ENCODE measurements at places on chromosomes 4 and X. TPM values are rescaled to one million over a fixed set of nuclear protein-coding genes. Genes with fewer than 3 reads are reported as not detected.

- no peak overlapping the region for H3K27ac ChIP-seq
- no peak overlapping the region for H3K4me3 ChIP-seq
- no peaks in the 10 kb centered on the region for H3K36me3 ChIP-seq
- H3K4me1 ChIP-seq: no peaks in the 10 kb centered on the region
Observed at GRCh38 chr4:1469043-1469442, 62.8 kb upstream of the NKX1-1 start.

DNA sequence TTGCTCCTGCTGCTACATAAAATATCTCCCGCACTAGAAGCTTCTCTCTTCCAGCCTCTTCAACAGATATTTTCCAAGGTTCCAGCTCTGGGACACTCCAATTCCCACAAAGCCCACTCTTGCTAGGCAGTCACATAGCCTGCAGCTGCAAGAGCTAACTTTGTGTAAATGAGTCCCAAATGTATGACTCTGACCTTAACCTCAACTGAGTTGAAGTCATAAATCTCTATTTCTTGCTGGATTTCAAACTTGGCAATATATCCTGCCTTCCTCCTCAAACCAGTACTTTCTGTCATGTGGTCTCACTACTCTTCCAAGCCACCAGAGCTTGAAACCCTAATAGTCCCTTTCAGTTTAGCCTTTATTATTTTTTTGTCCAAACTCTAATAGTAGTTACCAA, 315.4 kb upstream of the GRIA3 start:
- H3K4me1 ChIP-seq: no peaks in the 10 kb centered on the region
- DNase-seq: no peak
- no peak overlapping the region for H3K27ac ChIP-seq
- H3K36me3 ChIP-seq: no peaks in the 10 kb centered on the region
- H3K4me3 ChIP-seq: no peak overlapping the region

GRCh38 chrX:110089656-110090403, 86.9 kb downstream of the TMEM164 start:
- no peak overlapping the region for H3K27ac ChIP-seq
- no peaks in the 10 kb centered on the region for H3K36me3 ChIP-seq
- no peak overlapping the region for H3K4me3 ChIP-seq
- H3K4me1 ChIP-seq: peaks cover 2% of the 10 kb centered on the region

The ALB gene
- 0.84 TPM for polyA plus RNA-seq

The UGT2A1 gene
- not detected for polyA plus RNA-seq

- H3K36me3 ChIP-seq: no peaks in the 10 kb centered on the region
- H3K27ac ChIP-seq: peak overlapping the region; percentile 25
- H3K27me3 ChIP-seq: no peaks in the 10 kb centered on the region
- H3K4me3 ChIP-seq: no peak overlapping the region
- DNase-seq: no peak
Observed at GRCh38 chrX:40544343-40545266, 36.2 kb upstream of the ATP6AP2 start.

The GAGE12E gene
- not detected for polyA plus RNA-seq

DNA sequence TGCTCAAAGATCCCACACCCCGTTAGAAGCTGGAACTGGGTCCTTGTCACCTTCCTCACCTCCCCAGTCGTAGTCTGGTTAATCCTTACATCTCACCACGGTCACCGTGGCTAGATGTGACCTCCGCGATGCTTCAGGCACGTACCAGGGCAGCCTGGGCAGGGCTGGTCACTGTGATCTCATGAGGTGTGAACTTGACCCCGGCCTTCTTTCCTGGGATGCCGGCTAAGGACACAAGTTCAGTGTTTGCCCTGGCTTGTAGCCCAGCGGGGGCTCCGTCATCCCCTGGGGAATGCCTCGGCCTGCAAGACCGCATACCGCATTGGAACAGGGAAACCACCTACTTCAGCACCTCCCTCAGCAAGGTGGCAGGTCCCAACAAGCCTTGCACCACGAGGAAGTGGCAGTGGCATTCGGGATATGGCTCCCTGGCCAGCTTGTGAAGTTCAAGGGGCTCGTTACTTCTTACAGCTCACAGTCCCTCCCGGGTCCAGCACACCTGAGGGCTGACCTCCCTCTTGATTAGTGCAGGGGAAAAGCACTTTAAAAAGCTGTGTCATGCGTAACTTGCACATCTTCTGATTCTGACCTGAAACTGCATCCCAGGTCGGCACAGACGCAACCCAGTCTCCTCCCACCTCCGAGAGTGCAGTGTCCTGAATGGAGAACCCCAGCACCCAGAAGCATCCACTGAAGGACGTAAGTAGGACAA, 25.9 kb downstream of the NOP14 start:
- no peaks in the 10 kb centered on the region for H3K4me1 ChIP-seq
- DNase-seq: no peak
- H3K4me3 ChIP-seq: no peak overlapping the region
- no peaks in the 10 kb centered on the region for H3K27me3 ChIP-seq

- H3K4me3 ChIP-seq: no peak overlapping the region
- no peak overlapping the region for H3K27ac ChIP-seq
- H3K27me3 ChIP-seq: no peaks in the 10 kb centered on the region
- no peaks in the 10 kb centered on the region for H3K36me3 ChIP-seq
Observed at GRCh38 chrX:107804427-107804826, 21.2 kb upstream of the MID2 start.

The GAGE12F gene
- not detected for polyA plus RNA-seq

DNA sequence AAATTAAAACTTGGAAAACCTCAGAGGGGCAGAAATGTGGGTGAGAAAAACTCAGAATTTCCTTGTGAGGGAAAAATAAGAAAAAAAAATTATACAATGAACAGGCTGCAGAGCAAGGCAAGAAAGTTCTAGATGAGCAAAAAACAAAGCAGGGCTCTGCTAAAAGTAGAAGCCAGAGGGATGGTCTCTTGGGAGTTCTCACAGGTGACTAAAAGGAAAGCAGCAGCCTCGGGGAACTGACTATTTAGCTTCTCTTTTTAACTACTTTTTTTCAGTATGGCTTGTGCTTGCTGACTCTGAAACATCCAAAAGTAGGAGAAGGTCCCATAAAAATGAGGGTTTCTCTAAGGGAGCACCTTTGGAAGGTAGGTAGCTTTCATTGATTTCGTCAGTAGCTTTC, 36.4 kb downstream of the PCDH19 start:
- H3K27ac ChIP-seq: no peak overlapping the region
- H3K36me3 ChIP-seq: no peaks in the 10 kb centered on the region
- no peaks in the 10 kb centered on the region for H3K4me1 ChIP-seq

The F8A2 gene
- polyA plus RNA-seq: not detected

DNA sequence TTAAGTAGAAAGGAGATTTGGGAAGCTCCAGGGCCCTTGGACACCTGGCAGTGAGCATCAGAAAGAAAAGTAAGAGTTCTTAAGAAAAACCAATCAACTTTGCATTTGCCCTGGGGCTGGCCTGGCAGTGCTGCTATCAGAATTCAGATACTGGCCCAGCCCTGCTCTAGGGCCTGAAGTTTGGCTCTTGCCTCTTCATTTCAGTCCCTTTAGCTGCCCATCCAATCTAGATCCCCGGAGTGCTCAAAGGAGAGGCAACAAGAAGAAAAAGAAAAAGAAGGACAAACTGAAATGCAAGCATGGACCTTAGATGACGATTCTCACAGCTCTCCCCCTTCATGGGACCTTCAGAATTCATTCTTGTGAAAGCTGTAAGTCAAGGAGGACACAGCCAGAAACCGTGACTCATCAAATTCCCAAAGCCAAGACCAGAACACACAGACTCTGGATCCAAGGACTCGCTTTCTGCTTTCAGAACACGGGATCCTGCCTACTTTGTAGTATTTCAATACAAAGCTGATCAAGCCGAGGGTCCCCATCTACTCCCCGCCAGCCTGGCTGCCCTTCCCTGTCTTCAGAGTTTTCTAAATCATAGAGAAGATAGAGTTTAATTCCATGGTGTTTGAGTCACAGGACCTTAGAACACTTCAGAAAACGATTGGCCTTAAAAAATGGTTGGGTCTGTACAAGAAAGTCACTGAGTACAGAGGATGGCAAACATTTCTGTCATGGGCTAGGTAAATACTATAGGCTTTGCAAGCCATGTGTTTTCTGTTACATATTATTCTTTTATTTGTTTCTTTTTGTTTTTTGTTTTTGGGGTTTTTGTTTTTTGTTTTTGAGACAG, 103.7 kb downstream of the RBM47 start:
- DNase-seq: peak; percentile 68
- H3K4me1 ChIP-seq: peaks cover 2% of the 10 kb centered on the region
- no peaks in the 10 kb centered on the region for H3K27me3 ChIP-seq
- H3K4me3 ChIP-seq: no peak overlapping the region

DNA sequence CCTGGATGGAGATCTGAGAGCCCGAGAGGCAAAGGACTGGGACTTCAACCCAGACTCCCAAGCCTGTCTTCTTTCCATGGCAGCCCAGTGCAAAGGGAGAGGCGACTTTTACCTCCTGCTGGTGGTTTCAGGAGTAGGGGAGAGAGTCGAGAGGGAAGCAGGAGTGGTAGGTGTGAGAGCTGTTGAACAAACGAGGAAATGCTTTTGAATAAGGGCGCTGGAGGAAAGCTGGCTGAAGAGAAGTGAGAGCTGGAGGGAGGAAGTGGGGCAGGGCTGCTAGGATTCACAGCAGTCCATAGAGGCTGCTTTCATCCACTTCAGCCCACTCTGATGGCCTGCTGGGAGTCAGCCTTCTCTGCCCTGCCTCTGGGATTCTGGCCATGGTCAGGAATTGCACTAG, 81.8 kb upstream of the EFNB1 start:
- no peaks in the 10 kb centered on the region for H3K27me3 ChIP-seq
- DNase-seq: no peak
- no peaks in the 10 kb centered on the region for H3K4me1 ChIP-seq
- H3K36me3 ChIP-seq: no peaks in the 10 kb centered on the region

The CNKSR2 gene
- under 0.01 TPM for polyA plus RNA-seq

- no peak overlapping the region for H3K4me3 ChIP-seq
- no peak overlapping the region for H3K27ac ChIP-seq
- no peaks in the 10 kb centered on the region for H3K4me1 ChIP-seq
- peak; percentile 2 for DNase-seq
- H3K27me3 ChIP-seq: no peaks in the 10 kb centered on the region
Observed at GRCh38 chr4:47733302-47734175, 104.3 kb downstream of the CORIN start.

- DNase-seq: no peak
- no peak overlapping the region for H3K4me3 ChIP-seq
- H3K27me3 ChIP-seq: no peaks in the 10 kb centered on the region
- no peak overlapping the region for H3K27ac ChIP-seq
- no peaks in the 10 kb centered on the region for H3K4me1 ChIP-seq
Observed at GRCh38 chrX:68345025-68345424, 88.3 kb downstream of the OPHN1 start.

DNA sequence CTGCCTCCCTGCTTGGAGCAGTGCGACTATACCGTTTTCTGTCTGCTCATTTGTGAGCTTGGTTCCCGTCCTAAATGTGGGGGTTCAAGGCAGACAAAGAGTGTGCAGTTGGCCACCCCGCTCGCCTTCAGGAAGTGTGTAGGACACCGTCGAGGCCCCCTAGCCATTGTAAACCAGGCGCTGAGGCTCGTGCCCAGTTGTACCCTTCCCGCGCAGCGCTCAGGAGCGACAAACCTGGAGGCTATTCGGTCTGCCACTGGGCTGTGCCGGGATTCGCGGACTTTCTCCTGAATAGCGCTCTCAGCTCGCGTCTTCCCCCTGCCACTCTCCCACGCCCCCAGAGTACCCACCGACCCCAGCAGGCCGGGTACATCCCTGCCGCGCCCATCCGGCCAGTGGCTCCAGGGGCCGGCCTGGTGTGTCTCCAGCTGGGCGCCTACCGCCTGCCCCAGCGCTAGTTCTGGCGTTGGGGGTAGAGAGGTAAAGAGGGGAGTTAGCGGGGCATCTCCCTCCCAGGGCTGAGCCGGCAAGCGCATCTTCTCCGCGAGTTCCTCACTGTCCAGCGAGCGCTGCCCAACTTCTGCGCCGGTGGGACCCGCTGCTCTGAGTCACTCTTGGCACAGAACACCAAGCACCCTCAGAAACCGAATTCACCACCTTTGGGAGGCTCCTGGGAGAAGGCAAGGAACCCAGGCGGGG, 880 bp upstream of the LONRF3 start:
- no peak overlapping the region for H3K27ac ChIP-seq
- peak overlapping the region; percentile 52 for H3K4me3 ChIP-seq
- DNase-seq: no peak
- H3K36me3 ChIP-seq: no peaks in the 10 kb centered on the region
- H3K27me3 ChIP-seq: peaks cover 4% of the 10 kb centered on the region
- no peaks in the 10 kb centered on the region for H3K4me1 ChIP-seq

- H3K27ac ChIP-seq: no peak overlapping the region
- H3K4me1 ChIP-seq: peaks cover 5% of the 10 kb centered on the region
- peaks cover 4% of the 10 kb centered on the region for H3K27me3 ChIP-seq
- H3K36me3 ChIP-seq: no peaks in the 10 kb centered on the region
- DNase-seq: no peak
- H3K4me3 ChIP-seq: no peak overlapping the region
Observed at GRCh38 chr4:122824616-122825015, 2.0 kb upstream of the FGF2 start.

- H3K27me3 ChIP-seq: no peaks in the 10 kb centered on the region
- H3K4me1 ChIP-seq: no peaks in the 10 kb centered on the region
- no peak overlapping the region for H3K4me3 ChIP-seq
- peaks cover 16% of the 10 kb centered on the region for H3K36me3 ChIP-seq
Observed at GRCh38 chrX:152845618-152846240, 14.9 kb downstream of the NSDHL start.

GRCh38 chrX:53357799-53358530, 64.5 kb downstream of the SMC1A start:
- no peaks in the 10 kb centered on the region for H3K4me1 ChIP-seq
- H3K36me3 ChIP-seq: no peaks in the 10 kb centered on the region
- H3K27me3 ChIP-seq: no peaks in the 10 kb centered on the region
- no peak overlapping the region for H3K4me3 ChIP-seq

DNA sequence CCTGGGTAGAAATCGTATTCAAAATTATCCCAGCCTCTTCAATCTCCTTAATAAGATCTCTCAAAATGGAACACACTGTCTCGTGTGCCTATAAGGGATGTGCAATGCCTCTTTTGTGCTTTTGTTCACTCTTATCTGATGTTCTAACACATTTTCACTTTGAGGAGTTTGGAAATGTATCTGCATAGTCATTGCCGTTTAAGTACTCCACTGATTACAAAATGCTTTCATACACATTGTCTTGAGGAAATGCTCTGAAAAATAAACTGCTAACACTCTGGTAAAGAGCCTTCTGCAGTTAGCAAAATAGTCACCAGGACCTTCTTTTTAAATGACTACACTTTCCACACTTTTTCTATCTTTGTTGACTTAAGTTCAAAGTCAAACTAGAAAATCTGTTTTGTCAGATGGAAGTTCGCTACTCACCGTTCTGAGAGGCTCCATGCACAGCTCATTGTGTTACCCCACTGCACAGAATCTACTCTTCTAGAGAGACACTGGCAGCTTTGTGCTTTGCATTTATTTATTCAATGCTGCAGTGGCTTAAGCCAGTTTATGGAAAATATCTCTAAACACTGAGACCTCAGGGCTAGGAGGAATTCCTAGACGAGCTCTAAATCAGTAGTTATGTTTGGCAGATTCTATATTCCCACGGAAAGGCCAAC, 159.0 kb downstream of the CHIC2 start:
- no peak for DNase-seq
- H3K27me3 ChIP-seq: no peaks in the 10 kb centered on the region
- H3K36me3 ChIP-seq: no peaks in the 10 kb centered on the region
- peaks cover 5% of the 10 kb centered on the region for H3K4me1 ChIP-seq
- no peak overlapping the region for H3K27ac ChIP-seq

The CFAP47 gene
- 0.07 TPM for polyA plus RNA-seq

GRCh38 chrX:110402091-110402849, 43.6 kb downstream of the RTL9 start:
- no peak overlapping the region for H3K4me3 ChIP-seq
- H3K4me1 ChIP-seq: peaks cover under 1% of the 10 kb centered on the region
- H3K36me3 ChIP-seq: no peaks in the 10 kb centered on the region
- no peaks in the 10 kb centered on the region for H3K27me3 ChIP-seq
- no peak overlapping the region for H3K27ac ChIP-seq
- DNase-seq: no peak

GRCh38 chr4:15779306-15779705, 1.2 kb downstream of the CD38 start:
- H3K4me3 ChIP-seq: peak overlapping the region; percentile 42
- peaks cover 3% of the 10 kb centered on the region for H3K4me1 ChIP-seq
- H3K36me3 ChIP-seq: no peaks in the 10 kb centered on the region
- DNase-seq: no peak

All from small intestine (tissue), 16 donors.